ENCODE measurements at places on chromosomes 3 and 15.

DNA sequence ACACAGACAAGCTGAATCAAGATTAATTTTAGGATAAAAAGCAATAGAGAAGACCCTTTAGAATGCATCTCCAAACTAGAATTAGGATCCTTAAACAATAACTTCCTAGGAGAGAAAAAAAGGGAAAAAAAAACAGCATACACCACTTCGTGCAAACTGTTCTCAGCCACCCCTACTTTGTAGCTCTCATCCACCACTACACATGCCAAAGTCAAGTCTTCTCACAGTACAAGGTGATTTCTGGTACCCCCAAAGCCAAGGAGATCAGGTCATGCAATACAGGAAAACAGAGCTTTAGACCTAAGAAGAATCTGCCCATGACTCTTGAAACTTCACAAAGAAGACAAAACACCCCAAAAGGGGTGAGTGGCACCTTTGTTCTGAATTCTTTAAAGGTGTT, 166.9 kb downstream of the SUCNR1 start:
- no peak for DNase-seq

GRCh38 chr15:68646696-68647095, 67.9 kb downstream of the CORO2B start:
- DNase-seq: no peak

DNA sequence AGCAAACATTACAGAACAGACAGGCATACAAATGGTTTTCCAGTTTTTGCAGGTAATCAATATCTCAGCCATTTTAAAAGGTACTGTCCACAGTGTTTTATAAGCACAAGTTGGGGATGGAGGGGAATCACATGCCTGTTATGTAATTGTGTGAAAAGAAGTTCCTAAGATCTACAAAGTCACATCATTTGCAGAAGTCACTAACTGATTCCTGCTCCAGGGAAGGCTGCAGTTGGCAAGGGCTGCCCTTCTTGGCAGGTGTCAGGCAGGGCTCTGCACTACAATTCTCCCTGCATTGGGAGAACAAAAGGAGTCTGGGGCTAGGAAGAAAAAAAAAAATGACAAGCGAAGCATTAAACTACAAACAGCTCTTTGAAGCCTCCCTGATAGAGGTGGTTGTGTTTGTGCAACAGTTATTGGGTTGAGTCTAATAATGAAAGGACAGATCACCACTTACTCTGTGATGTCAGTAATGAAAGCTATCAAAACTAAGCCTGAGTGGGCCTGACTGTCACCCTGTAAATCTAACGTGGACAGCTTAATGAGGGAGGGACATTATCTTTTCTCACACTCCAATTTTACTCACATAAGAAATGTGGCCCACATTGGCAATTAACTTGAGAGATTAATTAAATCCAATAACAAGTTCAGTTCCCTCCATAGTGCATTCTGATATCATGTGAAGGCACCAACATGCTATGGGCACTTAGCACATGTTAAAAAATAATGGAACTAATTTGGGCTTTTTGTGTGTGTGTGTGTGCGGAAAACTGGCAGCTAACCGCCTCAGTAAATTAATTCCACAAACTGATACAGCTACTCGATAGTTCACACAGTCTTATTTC, 242.9 kb downstream of the FHIT start:
- DNase-seq: no peak

GRCh38 chr3:44235604-44236484, 5.8 kb upstream of the TOPAZ1 start:
- peak; percentile 95 for DNase-seq

- no peak for DNase-seq
These were observed 14.0 kb downstream of the GXYLT2 start for GRCh38 chr3:72901840-72902239.

GRCh38 chr3:53493963-53494791, at the start of gene CACNA1D:
Gene CACNA1D, plus strand, starts transcription at chr3:53494611. Its CDS starts 556 bp downstream, at chr3:53495167.
- DNase-seq: no peak

DNA sequence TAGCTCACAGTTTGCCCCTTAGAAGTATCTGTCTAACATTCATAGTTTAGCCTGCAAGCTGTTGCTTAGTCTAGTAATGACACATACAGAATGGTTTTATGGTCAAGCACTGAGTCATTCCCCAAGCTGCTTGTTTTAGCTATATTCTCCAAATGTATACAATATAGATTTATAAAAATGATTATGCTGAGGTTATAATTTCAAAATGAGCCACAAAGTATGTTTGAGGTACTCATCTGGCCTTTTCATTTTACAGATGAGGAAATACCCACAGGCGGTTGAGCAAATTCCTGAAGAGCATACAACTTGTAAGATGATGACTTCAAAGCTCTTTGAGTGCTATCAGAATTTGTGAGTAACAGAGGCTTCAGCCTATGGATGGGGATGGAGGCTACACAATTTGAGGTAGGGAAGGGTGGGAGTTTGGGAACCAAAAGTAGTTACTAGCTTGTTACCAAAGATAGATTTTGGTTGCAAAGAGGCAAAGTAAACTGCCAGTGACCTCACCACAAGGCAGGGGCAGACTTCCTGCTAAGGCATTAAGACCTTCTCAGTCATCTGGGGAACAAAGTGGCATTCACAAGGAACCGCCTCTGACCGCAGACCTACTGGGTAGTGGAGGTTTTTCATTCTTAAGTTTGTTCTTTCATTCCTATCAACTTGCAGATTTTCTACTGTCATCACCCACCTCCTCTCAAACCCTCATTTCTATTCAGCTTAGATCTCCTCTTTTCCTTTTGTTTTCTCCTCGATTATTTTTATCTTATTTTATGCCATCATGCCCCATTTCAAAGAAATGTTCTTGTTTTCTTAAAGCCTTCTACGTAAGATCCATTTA, 257.2 kb upstream of the NECTIN3 start:
- DNase-seq: peak; percentile 16

DNA sequence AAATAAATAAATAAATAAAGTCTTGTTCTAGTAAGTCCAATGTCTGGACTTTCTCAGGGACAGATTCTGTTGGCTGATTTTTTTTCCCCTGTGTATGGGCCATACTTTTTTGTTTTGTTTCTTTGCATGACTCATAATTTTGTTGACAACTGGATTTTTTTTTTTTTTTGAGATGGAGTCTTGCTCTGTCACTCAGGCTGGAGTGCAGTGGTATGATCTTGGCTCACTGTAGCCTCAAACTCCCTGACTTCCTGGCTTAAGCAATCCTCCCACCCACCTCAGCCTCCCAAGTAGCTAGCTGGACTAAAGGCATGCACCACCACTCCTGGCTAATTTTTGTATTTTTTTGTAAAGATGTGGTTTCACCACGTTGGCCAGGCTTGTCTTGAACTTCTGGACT, 38.9 kb downstream of the TICRR start:
- DNase-seq: no peak

GRCh38 chr15:86550075-86550474, 470.4 kb downstream of the AGBL1 start:
- DNase-seq: no peak

GRCh38 chr3:185176750-185177359, 24.0 kb upstream of the C3orf70 start:
- peak; percentile 69 for DNase-seq

DNA sequence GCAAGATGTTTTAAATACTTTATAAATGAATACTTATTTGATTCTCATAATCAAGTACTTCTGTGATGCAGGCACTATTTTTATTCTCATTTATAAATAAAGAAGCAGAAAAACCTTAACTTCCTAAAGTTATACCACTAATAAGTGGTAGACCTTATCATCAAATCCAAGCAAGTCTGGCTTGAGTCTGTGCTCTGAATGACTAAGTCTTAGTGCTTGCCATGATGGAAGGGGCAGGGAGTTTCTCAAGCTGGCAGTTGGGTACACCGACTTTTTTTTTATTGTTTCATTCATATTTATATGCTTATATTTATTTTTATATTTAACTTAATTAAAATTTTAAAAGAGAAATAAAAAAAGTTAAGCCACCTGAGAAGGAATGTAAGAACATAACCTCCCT, 23.6 kb downstream of the SLMAP start:
- DNase-seq: no peak

- DNase-seq: peak; percentile 92
These were observed 198.4 kb upstream of the UBE2E1 start for GRCh38 chr3:23607184-23607847.

GRCh38 chr3:141456301-141456625, 30.6 kb upstream of the RASA2 start:
- no peak for DNase-seq

- no peak for DNase-seq
These were observed 203.6 kb upstream of the PDZRN3 start for GRCh38 chr3:73828348-73828747.

- DNase-seq: no peak
These were observed 183.7 kb upstream of the NAALADL2 start for GRCh38 chr3:174675406-174675805.

GRCh38 chr3:44982817-44983216, 6.8 kb downstream of the EXOSC7 start:
- no peak for DNase-seq

DNA sequence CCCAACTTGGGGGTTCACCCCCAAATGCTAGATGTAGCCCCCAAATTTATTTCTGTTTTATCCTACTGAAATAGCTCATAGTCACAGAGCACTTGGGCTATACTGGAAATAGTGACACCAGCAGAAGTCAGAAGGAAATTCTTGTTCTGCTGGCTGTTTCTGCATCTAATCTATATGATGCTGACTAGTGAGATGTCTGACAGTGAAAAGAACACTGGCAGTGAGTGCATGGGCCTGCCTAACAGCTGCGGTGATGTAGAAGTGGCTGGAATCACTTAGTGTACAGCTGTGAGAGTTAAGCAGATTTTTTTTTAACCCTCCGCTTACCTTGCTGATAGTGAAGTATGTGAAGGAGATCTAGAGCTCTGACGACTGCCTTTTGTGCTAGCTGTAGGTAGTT, 14.0 kb downstream of the TTC14 start:
- DNase-seq: no peak

DNA sequence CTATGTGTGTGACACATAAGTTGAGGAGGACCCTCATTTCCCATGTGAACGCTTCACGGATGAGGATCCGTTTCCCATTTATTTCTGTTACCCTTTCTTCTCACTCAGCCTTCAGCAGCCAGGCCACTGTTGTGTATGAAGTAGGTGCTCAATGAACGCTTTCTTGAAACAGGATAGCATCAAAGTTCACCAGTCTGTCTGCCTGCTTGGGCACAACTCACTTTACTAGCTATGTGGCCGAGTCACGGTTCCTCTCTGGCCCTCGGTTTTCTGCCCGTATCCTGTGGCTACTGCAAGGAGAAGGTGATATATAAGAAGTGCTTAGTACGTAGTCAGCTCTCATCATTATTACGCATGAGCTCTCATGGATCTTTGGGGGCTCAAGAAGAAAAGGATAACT, 22.4 kb downstream of the ACSBG1 start:
- no peak for DNase-seq

GRCh38 chr15:95262866-95263564, 1031.7 kb downstream of the MCTP2 start:
- DNase-seq: peak; percentile 81
